ENCODE measurements at places on chromosomes 16 and 17.

DNA sequence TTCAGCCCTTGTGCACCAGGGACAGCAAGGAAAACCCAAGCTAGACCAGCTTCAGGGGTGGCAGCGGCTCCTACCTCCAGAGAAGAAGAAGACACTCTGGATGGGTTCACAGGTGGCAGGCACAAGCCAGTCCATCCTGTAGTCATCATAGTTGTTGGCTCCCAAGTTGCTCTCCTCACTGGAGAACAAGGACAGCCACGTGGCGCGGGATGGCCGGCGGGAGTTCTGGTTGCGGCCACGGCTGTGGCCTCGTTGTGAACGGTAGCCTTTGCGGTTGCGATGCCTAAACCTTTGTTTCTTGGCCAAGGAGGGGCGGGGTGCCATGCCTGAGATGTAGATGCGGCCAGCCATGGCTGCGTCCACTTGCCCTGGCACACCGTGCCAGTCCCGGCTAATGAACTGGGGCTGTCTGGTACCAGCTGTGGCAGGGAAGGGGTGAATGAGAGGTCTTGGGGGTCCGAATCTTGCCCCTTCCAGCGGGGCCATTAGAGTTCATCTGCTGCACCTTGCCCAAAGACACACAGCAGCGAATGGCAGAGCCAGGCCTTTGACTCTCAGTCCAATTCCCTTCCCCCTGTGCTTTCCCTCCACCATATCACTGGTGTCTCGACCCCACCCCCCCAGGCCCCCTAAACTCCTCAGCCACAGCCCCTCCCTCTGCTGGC lies 2.3 kb downstream of the VTN start:
- DNase-seq = no peak

GRCh38 chr16:24463196-24463945 lies 76.0 kb upstream of the RBBP6 start:
- no peak for DNase-seq

DNA sequence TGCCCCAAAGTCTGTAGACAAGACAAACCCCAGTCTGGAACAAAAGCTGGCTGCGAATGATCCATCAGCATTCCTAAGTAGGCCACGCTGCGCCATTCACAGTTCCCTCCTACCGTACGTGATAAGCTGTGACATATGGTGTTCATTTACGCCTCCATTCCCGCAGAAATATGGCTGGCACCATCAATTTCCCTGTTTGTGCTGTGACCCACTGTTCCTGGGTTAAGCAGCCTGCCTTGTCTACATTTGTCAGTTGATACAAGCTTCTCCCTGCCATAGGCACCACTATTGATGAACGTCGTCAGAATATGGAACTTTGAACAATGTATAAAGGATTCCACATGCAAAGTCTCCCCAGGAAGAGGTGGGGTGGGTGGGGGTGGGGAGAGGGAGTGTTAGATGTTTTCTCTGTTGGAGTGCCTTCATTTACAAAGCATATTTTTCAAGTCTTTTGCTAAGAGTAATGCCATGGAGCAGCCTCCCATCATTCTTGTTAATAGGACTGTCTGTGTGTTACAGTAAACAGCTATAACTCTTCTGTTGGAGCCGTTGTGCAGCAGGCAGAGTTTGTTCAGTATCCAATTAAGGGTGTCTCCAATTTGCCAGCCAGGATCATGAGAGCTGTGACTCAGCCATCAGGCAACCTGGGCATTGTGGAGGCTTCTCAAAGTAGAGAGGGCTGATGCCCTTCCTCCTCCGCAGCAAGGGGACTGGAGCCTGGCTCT lies 294.6 kb downstream of the TMEM114 start:
- DNase-seq = no peak

DNA sequence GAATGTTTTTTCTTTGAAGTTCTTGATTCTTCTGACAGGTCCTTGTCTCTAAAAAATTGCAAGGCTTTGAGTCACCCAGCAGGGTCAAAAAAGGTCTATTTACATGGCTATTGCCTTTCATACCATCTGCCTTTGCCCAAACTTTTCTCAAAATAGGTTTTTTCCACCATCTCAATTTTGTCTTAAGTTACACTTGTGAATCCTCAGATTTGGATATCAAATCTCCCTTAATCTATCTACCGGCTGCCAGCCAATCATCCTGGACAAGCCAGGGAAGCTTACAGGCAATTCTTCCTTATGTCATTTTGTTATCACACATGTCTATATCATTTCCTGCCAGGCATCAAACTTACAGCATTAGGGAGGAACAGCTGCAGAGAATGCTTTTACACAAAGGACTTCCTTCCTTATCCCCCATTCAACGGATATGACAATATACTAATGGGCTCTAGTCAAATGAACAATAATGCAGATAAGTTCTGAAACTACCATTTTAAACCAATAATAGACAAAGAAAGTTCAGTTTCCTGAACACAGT lies 104.1 kb upstream of the CORO6 start:
- DNase-seq = no peak

DNA sequence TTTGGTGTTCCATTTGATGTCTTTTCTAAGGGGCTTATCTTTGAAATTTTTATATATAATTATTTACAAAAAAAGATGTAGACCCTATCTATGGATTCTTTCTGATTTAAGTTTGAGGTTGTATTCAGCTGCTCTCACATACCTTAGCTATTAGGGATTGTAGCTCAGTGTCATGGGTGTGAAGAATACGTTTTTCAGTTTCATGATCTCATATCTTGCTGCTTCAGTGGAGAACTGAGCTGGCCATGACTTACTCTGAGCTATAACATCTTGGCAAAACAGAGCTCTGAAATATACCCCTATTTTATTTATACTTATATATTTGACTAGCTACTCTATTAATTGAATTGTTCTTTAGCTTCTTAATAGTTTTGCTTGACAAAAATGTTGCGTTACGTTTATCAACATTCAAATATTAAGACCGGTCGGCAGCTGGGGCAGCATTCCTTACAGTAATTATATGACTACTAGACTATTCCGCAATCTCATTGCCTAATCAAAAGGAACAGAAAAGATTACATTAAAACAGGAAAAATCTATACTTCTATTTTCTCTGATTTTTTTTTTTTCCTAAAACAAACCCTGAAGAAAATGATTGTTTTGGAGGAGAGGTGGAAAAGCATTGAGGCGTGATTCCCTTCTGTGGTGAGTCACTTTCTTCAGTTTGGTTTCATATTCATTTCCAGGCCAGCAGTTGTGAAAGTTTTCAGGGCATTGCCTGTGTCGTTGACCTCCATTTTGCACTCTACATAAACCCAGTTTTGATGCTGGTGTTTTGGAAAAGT lies 24.1 kb upstream of the KRT24 start:
- no peak for DNase-seq

DNA sequence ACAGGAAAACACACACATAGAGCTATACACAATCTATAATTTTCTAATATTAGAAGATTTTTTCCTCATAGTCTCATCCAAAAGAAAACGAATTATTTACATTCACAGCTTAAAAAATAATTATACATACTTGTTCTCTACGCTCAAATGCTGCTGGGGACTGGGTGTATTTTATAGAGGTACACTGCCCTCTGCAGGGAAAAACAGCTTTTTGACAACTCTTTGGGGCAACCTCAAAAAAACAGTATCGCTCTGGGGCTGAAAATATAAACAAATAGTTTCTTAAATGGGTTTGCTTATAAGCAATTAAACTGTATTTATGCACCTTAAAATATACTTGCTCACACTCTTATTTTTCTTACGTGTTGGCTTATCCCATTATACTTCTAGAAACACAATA lies 261.8 kb upstream of the PSMD7 start:
- DNase-seq = no peak

- no peak for DNase-seq
Measured at GRCh38 chr16:66923247-66923731, 2.0 kb downstream of the RRAD start.

GRCh38 chr17:56543280-56543679 lies 50.2 kb upstream of the NOG start:
- DNase-seq = no peak

- DNase-seq = no peak
Measured at GRCh38 chr17:48455791-48456190, 25.8 kb upstream of the SKAP1 start.

DNA sequence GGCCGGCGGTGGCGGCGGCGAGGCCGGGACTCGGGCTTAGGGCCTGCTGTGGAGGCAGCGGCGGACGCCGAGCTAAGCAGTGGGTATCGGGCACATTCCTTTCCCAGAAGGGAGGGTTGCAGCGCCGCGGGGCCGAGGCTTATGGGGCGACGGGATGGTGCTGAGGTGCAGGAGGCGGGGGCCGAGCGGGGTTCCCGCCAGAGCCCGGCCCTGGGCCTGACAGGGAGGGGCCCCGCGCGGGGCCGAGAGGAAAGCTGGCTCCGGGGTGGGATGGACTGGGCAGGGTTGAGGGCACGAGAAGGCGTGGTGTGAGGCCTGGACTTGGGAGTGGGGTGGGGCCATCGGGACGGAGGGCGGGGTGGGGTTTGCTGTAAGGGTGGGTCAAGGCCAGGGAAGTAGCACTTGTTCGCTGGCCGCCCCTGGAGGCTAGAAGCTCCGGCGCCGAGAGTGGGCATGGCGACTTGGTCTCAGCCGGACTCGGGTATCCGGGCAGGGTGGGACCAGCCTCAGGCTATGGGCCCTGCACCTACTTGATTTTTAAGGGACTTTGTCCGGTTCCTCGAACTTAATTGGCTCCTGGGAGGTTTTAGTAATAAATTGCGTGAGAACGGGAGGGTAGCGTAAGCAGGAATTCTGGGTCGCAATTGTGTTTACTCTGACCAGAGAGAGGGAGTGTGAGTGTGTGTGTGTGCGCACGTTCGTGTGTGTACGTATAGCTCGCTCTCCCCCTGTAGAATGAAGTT lies 396 bp downstream of the NFE2L1 start:
- peak; percentile 86 for DNase-seq

GRCh38 chr16:23852794-23853562 lies 17.2 kb downstream of the PRKCB start:
- no peak for DNase-seq

GRCh38 chr17:40528692-40529417 lies 27.4 kb upstream of the TNS4 start:
- no peak for DNase-seq

GRCh38 chr17:49815761-49816281 lies 27.3 kb downstream of the KAT7 start:
- no peak for DNase-seq

GRCh38 chr16:86449446-86450095 lies 60.8 kb upstream of the FOXF1 start:
- DNase-seq = no peak

Measured in glutamatergic neuron (in vitro differentiated cells).